ENCODE measurements at places on chromosomes 6 and 20. TPM values are rescaled to one million over a fixed set of nuclear protein-coding genes. Genes with fewer than 3 reads are reported as not detected.

LMBRD1 gene
- total RNA-seq = 39.0 TPM

KPNA5 gene
- total RNA-seq = 78.2 TPM

TCP11 gene
- not detected for total RNA-seq

ATP6V1G2 gene
- total RNA-seq = 4.8 TPM

PHF3 gene
- 85.9 TPM for total RNA-seq

PRICKLE4 gene
- not detected for total RNA-seq

SLC24A3 gene
- 1.0 TPM for total RNA-seq

GRCh38 chr6:64815718-64816117, 891.3 kb downstream of the EYS start:
- no peak for DNase-seq

- DNase-seq = no peak
Measured at GRCh38 chr6:88145298-88145963, 20.7 kb downstream of the CNR1 start.

DNA sequence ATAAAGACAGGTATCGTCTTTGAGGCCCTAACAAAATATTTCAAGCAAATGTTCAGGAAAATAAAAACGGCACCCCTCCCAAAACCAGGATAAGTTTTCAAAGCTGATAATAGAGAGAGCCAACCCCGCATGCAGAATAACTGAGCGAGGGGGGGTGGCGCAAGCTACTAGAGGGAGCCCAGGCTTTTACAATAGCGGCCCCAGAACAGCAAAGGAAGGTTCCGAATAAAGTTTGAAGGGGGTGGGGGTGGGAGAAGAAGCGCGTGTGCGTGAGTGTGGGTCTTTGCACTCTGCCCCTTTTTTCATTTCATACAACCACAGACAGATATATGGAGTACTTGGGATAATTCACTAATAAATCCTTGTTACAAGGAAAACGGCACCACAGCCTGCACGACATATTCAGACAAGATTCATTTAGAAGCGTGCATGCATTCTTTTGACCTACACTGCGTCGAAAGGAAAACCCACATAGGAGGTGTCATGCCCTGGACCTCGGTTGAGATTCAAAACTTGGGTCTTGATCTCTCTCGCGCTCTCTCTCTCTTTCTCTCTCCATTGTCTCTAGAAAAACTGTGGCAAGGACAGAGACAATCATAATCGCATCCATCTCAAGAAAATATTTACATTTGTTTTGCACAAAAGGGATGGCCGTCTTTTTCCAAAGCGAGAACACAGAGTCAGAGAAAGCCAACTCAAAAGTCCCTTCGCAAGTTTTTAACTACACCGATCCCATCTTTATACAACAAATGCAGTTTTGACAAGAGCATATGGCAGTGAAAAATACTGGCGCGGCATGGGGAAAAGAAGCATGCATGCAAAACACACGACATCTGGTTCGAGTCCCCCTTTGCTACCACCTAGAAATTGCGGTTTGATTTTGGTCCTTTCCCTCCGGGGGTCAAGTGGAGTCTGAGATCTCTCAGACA, 1.6 kb downstream of the OLIG3 start:
- no peak for DNase-seq

DNA sequence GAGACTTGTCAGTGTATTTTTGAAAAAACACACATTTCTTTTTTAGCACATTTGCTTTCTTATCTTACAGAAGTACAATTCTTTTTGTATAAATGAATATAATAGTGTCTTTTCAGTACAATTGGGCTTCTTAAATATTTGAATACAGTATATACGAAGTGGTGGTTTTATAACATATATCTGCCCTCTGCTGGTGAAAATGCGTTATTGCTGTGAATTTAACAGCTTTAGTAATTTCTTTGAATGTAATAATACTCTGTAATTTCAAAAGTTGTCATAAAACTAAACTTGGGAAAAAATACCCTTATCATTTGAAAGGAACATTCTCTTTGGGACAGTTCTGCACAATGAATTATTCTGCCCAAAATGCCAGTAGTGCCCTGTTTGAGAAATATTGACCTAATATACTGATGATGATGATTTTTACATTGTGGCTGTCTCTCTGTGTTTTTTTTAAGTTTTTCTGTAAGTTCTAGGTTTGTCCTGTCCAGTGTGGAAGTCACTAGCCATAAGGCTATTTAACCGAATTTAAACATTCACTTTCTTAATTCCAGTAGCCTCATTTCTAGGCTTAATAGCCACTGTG, 19.0 kb downstream of the SMAP1 start:
- peak; percentile 45 for DNase-seq

GRCh38 chr6:25615471-25615870, 36.5 kb upstream of the SCGN start:
- DNase-seq = no peak

GRCh38 chr20:24775966-24776365, 173.1 kb upstream of the CST7 start:
- no peak for DNase-seq

GRCh38 chr20:3228750-3229032, 10.3 kb downstream of the SLC4A11 start:
- no peak for DNase-seq

- no peak for DNase-seq
Measured at GRCh38 chr6:101404775-101405174, 11.3 kb downstream of the GRIK2 start.

DNA sequence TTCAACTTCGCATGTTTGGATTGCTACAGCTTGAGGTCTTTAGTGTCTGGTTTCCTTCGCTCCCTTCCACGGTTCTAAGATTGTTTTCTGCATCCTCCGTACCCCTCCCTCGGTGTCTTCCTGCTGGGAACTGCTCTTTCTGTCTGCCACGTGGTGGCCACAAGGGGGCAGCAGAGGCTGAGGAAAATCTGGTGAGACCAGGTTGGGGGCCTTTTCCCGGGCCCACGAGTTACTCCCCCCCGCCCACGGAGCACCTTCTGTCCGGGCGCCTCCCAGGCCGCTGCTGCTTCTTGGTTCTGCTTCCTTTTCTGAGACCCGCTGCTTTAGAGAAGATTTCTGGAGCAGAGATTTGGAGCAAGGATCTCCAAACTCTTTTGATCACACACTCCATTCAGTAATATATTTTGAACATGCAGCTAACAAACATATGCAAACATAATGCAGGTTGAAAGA, 21.1 kb upstream of the NOTCH4 start:
- DNase-seq = peak; percentile 61

DNA sequence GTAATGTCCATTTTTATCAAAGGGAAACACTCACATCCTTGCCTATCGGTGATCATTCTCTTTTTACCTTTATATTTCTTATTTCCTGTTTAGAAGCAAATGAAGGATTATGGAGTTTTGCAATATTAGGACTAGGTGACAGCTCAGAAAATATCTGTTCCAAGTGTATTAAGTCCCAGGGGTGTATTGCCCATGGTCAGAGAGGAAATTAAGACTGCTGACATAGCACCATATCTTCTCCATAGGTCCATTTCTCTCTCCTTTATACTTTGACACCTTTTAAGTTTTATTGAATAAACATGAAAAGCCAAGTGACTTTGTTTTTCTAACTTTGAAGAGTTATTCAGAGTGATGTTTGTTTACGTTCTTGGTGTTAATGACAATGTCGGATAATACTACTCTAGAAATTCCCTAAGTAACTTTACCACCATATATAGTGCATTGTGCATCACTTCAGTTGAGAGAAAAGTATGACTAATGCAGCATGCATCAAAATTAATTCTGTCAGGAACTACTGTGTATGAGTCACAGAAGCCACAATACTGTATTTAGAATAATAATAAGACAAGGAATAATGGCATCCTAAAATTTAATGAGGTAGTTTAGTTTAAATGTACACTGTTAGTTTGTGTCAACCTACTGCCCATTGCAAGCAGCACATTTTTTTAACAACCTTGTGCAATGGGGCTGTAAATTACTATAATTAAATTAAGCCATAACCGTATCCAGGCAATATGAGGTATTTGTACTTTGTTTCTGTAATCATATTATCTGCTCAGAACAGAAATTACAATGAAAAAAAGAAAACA, 474.4 kb upstream of the RNF217 start:
- DNase-seq = no peak

DNA sequence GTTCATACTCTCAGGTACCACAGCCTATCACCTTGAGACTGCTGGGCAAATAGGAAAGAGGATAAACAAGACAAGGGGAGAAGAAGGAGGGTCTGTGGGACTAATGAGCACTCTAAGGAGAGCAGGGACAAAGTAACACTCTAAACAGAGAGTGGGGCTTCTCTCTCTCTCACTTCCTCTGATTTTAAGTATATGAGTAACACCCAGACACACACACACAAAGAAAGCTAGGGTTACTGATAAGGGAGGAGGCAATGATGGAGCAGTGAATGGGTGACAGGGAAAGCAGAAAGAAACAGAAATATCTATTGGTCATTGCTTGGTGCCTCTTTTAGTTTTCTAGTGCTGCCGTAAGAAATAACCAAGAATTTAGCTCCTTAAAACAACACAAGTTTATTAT, 96.2 kb upstream of the RNF217 start:
- no peak for DNase-seq

GRCh38 chr6:41584668-41585205, 38.6 kb downstream of the FOXP4 start:
- no peak for DNase-seq

DNA sequence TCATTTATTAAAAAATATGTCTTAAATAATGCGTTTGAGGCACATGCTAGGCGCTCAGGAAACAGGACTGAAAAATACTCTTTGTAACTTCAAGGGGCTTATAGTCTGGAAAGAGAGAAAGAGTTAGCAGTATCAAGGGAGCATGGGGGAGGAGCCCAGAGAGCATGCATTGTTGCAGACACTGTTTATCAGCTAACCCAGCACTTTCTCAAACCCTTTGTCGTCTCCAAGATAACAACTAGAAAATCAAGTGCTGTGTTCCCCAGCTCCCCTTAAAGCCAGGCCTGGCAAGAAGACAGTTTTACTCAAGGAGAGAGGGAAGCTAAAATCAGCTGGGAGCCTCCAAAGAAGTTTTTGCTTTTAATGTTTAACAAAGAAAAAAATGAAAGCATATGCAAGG, 98.4 kb downstream of the PERP start:
- no peak for DNase-seq

DNA sequence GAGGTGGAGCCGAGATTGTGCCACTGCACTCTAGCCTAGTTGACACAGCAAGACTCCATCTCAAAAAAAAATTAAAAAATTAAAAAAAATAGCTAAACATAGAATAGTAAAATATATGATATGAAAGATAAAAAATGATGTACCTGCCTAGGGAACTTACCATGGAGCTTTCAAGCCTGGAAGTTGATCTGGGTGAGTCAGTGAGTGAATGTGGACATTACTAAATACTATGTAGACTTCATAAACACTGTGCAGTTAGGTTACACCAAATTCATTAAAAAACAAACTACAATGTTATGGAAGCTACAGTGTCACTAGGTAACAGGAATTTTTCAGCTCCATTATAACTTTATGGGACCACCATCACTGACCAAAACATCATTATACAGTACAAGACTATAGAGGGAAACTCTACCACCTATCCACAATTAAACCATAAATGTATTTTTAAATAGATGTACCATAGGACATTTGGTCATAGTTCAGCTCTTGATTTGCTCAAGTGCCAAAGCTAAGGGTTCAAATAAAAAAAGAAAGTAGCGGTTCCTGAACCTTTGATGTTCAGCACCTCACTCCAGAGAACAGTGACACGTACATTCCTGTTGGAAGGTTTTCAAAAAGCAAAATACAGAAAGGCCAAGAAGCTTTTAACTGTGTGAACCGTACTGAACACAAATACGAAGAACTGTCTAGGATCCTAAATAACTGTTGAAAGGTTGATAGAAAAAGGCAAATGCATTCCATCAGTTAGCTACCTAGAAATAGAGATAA, 52.4 kb upstream of the SPDEF start:
- DNase-seq = no peak

DNA sequence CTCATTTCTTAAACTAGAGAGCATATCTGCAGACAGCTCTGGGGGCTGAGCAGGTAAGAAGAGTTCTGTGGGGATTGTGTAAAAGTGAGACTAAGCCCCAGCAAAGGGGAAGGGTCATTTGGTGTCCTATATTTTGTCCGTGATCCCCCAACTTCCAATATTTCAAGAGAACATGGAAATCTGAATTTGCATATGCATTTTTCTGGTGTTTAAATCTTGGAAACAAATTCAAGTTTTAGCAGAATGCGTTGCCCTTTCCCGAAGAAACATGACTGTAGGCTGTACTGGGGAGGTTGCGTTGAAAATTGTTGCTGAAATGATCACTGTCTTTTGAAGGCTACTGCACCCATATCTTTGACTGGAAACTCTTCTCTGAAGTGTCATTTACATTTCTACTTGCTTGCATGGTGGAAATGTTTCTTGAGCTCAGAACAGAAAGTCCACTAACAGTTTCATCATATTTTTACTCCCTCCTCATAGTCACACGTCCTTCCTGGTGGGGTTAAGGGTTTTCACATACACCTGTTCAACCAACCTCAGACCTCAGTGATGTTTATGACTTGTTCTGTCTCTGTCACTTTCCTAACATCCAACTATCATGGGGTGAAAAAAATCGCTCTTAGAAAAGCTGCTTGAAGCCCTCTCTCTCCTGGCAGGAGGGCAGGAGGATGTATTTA, 140.3 kb downstream of the BCAS1 start:
- DNase-seq = no peak
